ENCODE measurements at places on chromosomes 2 and 18. TPM values are rescaled to one million over a fixed set of nuclear protein-coding genes. Genes with fewer than 3 reads are reported as not detected.

Gene ALK
- total RNA-seq: not detected

Gene NT5C1B
- not detected for total RNA-seq

Gene SLC14A1
- total RNA-seq: 2.5 TPM

Gene GPATCH11
- total RNA-seq: 10.6 TPM

Gene DSG3
- total RNA-seq: not detected

Gene DNMT3A
- 80.7 TPM for total RNA-seq

Gene CYP27C1
- total RNA-seq: not detected

Gene LRP2
- total RNA-seq: not detected

Measured in activated naive CD4-positive, alpha-beta T cell treated with anti-CD3 and anti-CD28 coated beads, Interleukin-2, amount 10 ng/mL, durations not matched to agents 5 hours and 36 hours (primary cell).